Hippocampal formation (tissue), 2 donors: ENCODE measurements at places on chromosomes 4 and X.

DNA sequence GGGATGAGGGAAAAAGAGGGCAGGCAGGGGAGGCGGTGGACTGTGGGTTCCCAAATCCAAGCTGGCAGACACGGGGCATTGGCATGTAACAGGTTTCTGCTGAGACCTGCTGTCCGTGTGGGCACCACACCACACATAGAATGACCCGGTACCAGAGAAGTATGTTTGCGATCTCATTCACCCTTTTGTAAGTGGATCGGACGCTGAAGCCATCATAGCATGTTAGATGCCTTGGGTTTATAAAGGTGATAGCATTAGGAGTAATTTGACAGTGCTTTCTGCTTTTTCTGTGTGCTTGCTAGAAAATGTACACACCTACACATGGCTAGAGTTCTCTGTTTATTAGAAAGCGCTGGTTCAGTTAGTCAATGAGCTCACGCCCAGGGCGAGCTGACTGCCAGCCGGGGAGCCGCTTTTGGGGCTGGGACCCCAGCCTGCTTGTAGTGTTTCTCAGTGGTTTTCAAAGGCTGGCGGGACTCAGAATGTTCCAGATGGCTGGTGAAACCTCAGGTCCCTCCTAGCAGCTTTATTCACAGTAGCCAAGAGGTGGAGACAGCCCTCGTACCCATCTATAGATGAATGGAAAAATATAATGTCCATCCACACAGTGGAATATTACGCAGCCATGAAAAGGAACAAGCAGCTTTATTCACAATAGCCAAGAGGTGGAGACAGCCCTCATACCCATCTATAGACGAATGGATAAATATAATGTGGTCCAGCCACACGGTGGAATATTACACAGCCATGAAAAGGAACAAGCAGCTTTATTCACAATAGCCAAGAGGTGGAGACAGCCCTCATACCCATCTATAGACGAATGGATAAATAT lies 579 bp downstream of the IL3RA start:
- no peak for DNase-seq

DNA sequence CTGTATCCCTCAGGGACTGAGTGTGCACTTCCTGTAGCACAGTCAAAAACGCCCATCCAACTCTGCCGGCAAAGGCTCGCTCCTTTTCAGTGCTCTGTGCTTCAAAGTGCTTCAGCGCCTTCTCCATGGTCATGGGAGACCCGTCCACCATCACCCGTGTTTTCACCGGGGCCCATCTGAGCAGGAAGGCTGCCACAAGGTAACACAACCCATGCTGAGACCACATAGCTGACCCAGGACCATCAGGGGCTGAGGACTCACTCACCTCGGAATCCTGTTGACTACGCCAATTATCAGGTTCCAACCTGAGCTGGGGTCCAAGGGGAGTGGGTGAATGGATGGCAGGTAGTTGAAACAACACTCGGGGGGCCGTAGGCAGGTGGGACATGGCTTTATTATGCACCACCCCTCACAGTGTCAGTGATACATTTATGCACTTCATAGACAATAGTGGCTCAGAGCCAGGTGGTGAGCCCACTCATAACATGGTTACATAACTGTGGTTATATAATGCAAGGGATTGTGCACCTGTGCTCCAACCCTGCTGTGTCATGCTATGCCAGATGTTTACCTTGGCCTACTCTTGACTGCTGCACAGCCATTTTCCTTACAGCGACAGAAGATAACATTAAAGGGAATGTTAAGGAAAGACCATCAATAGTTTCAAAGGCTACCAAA lies 227.8 kb downstream of the ADGRL3 start:
- DNase-seq = no peak

- no peak for DNase-seq
Measured at GRCh38 chr4:42786350-42787078, 106.0 kb upstream of the GRXCR1 start.

DNA sequence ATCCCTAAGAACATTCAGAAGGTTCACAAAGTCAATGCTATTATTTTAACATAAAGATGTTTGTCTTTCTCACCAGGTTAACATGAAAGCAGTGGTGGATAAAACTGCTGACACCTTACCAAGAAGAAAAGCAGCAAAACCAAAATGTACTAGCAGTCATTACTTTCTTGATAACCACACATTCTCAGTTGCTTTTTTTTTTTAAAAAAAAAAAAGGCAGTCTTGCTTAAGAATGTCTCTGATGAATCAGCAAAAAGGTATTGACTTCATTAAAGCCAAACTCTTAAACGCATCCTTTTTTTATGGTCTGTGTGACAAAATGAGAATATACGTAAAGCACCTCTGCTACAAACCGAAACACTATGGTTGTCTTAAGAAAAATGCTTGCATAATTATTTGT lies 31.9 kb downstream of the CDKL2 start:
- DNase-seq = no peak

DNA sequence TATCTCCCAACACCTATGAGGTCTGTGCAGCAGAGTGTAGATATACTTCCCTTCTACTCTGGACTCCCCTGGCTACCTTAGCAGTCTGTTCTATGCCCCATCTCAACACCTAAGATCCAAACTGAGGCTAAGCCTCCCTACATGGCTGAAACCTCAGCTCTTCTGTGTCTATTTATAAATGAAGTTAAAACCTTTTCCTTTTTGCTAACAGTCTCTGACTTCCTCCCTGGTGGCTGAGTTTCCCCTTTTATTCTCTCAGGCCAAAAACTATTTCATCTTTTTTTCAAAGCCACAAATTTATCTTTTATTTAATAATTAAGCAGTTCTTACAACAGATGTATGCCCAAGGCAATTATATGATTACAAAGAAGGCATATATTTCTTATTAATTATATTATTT lies 111.8 kb upstream of the STIM2 start:
- no peak for DNase-seq

DNA sequence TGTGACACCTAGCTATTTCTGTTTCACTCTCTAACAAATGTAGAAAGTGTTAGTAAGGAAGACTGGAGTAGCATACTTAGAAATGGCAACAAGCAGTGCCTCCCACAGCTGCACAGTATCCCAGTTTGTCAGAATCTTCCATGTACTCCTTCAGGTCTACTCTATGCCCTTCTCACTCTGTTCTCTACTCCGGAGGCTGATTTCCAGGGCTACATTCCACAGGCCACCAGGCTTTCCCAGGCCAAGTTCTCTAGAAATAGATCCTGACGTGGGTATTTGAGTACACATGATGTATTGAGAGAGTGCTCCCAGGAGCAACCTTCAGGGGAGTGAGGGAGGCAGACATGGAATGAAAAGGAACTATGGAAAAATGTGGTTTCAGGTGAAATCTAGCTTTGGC lies 177.3 kb upstream of the GK2 start:
- no peak for DNase-seq

DNA sequence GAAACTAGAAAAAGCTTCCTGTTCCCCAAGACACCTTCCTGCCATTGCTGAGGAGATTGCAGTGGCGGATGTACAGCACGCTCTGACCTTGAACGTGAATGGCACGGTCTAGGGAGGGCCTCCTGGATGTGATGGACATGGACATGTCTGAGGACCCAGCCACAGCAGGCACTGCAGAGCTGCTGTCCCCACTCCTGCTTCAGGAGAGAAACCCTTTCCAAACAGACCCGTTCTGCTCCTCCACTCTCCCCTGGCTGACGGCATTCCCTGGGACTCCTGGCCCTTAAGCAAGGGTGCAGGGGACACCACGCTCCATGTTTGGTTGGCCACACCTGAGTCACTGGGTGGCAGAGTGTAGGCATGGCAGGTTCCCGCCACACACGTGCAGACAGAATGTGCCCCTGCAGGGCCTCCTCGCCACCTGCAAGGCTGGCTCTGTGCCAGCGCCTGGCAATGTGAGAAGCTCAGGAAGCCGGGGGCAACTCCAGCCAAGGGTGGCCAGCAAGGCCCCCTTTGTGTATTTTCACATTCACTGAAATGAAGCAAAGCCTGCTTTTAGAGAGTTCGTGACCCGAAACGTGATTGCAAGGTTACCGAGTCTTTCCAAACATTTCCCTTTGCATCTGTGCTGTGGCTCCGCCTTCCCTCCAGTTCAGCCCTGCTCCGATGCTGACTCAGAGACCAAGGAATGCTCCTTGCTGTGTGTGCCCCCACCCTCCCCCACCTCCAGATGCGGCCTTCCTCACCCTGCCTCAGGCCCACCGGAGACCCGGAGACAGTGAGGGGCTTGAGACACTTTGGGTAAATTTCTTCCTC lies 46.1 kb downstream of the HTRA3 start:
- no peak for DNase-seq

DNA sequence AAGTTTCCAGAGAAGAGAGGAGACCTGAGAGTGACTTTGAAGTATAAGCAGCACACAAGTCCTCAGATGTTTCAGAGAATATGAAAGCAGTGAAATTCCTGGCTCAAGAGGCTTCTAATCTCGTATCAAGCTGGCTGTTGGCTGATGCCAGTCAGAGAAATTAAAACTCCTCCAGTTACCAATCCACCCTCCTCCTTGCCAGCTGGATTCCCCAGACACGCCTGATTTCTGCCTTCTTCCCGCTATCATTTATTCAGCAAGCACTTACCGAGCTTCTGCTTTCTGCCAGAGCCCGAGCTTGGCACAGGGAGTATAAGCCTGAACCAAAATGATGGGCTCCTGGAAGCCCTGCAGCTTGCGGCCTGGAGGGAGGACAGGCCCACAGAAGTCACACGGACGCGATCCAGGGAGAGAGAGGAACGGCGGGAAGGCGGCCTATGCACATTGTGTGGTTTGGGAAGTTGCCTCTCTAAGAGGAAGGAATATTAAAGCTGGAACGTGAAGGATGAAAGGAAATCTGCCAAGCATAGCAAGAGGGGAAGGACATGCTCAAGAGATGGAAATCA lies 102.4 kb upstream of the TBL1X start:
- DNase-seq = no peak

GRCh38 chr4:169080981-169081380 lies 70.9 kb upstream of the CBR4 start:
- DNase-seq = no peak

DNA sequence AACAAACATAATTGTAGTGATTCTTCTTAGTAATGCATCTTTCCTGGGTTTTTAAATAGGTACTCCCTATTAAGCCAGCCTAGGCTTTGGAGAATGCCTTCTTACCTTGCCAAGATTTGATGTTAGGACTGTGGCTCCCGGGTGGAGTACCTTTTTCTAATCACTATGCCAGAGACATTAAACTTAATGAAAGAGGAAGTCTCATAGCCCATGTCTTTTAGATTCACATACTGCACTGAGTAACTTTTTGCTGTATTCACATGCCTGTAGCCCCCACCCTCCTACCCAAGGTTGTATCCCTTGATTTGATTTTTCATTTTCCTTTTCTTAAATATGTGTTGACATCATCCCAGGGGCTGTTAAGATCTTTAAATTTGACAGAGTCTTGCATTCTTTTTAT lies 104.2 kb upstream of the TLR2 start:
- no peak for DNase-seq

DNA sequence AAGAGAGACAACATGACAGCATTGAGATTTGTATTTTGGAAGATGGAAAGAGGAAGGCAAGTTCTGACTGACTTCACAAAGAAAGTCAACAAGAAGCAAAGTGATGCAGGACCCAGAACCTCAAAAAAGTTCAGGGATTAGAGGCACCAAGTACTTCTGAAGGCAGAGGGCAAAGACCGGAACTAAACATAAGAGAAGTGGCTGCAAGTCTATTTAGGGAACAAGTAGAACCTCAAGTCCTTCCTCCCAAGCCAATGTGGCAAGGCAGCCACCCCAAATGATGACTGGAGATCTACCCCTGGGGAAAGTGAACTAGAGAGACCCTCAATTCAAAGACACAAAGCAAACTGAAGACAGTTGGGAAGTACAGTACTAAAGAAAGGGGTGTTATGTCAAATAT lies 46.6 kb downstream of the SLC39A8 start:
- no peak for DNase-seq

GRCh38 chrX:71492231-71493065 lies 40.5 kb upstream of the OGT start:
- no peak for DNase-seq

GRCh38 chr4:60737858-60738257 lies 462.3 kb upstream of the ADGRL3 start:
- no peak for DNase-seq

DNA sequence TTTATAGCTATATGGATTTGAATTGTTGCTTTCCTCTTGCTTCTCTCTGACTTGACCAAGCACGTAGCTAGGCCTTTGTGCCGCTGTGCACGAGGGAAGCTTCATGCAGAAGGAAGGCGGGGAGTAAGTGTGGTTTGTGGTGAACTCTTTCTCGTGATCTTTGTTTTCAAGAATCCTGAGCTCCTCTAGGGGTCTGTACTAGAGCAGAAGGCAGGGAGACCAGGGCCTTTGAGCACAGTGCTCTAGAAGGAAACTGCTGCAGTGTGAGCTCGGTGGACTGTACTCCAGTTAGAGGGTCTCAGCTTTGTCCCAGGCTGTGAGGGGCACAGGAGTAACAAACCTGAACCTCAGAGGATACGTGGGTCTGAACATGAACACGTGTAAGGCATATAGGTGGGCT lies 49.0 kb downstream of the AGA start:
- DNase-seq = no peak

DNA sequence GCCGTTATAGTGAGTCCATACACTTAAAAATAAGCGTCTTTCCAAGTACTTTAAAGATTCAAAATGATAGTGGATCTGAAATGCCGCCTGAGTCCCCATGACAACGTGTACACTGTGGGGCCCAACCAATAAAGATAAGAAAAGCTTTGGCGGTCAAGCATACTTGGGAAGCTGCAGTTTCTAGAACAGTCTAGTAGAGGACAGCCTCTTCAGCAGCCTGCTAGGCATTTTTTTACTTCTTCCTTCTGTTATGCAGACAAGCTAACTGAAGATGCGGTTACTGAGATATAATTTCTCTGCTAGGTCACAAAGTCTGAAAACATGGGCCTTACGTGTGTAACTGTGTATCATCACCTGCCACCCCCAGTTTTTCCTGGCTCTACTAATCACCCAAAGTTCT lies 402 bp upstream of the UPRT start:
- no peak for DNase-seq

GRCh38 chrX:39855748-39856129 lies 242.0 kb downstream of the BCOR start:
- DNase-seq = no peak

GRCh38 chr4:1409491-1410425 lies 3.5 kb upstream of the NKX1-1 start:
- DNase-seq = no peak

- no peak for DNase-seq
Measured at GRCh38 chrX:3317191-3317718, 29.2 kb downstream of the MXRA5 start.

- no peak for DNase-seq
Measured at GRCh38 chr4:62627141-62627540, 1427.0 kb downstream of the ADGRL3 start.

DNA sequence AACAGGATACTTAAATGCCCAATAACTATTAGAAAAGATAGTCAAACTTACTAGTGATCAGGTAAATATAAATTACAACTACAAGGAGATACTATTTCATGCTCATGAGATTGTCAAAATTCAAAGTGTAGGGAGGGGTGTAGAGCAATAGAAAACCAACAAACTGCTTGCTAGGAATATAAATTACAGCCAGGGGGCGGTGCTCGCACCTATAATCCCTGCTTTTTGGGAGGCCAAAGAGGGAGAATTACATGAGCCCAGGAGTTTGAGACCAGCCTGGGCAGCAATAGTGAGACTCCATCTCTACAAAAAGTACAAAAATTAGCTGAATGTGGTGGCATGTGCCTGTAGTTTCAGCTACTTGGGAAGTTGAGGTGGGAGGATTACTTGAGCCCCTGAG lies 556.5 kb upstream of the NR3C2 start:
- DNase-seq = no peak

- DNase-seq = no peak
Measured at GRCh38 chr4:80182237-80182866, 15.0 kb upstream of the PRDM8 start.

GRCh38 chrX:129779747-129780146 lies at the start of gene SASH3:
SASH3 (plus strand) TSS chrX:129779949; CDS start chrX:129780098, 149 bp downstream.
- DNase-seq = no peak

GRCh38 chr4:113997206-113997605 lies 17.8 kb upstream of the ARSJ start:
- no peak for DNase-seq
